Neural progenitor cell (in vitro differentiated cells): ENCODE measurements at places on chromosomes 16 and 17. TPM values are rescaled to one million over a fixed set of nuclear protein-coding genes. Genes with fewer than 3 reads are reported as not detected.

- H3K36me3 ChIP-seq, result no peaks in the 10 kb centered on the region
- H3K4me3 ChIP-seq, result peak within 1 kb of the TSS; percentile 57
- peaks cover 40% of the 10 kb centered on the region for H3K27me3 ChIP-seq
- H3K4me1 ChIP-seq, result peaks cover 9% of the 10 kb centered on the region
Observed at GRCh38 chr17:7929158-7930023, at the start of gene KCNAB3. KCNAB3 (minus strand) TSS chr17:7929856; CDS start chr17:7929435, 421 bp downstream.

DNA sequence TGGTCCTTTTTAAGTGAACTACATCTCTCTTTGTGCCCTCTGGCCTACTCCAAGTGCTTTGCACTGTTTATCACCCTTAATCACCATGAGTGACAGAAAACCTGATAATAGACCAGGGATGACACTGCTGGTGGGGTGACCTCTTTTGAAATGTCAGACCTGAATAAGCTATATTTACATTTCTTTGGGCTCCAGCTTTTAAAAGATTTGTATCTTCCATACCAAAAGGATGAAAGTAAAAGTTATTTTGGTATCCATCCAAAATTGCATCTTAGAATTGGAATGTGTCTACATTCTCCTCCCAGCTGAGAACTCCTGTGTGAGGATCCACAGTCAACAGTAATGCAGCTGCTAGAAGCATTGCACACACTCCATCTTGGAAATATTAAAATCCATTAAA is 370.0 kb downstream of the CDH11 start:
- H3K4me3 ChIP-seq, result no peak overlapping the region
- no peaks in the 10 kb centered on the region for H3K4me1 ChIP-seq
- no peak for DNase-seq
- no peaks in the 10 kb centered on the region for H3K27me3 ChIP-seq
- no peaks in the 10 kb centered on the region for H3K36me3 ChIP-seq

GRCh38 chr17:31480067-31480466 is 88.6 kb downstream of the RAB11FIP4 start:
- H3K4me1 ChIP-seq, result no peaks in the 10 kb centered on the region
- H3K27ac ChIP-seq, result no peak overlapping the region
- no peaks in the 10 kb centered on the region for H3K27me3 ChIP-seq
- no peak overlapping the region for H3K4me3 ChIP-seq
- H3K36me3 ChIP-seq, result no peaks in the 10 kb centered on the region

- no peaks in the 10 kb centered on the region for H3K27me3 ChIP-seq
- DNase-seq, result no peak
- H3K4me1 ChIP-seq, result peaks cover 4% of the 10 kb centered on the region
- no peak overlapping the region for H3K4me3 ChIP-seq
Observed at GRCh38 chr16:80457871-80458270, 82.9 kb upstream of the DYNLRB2 start.

Gene TMEM114
- 1.3 TPM in 1 of 2 replicates, not detected in the other for total RNA-seq
